ENCODE measurements at places on chromosomes 5 and 9.

GRCh38 chr5:131196331-131196730 is 25.6 kb downstream of the LYRM7 start:
- no peak for ATAC-seq

GRCh38 chr9:92512622-92513021 is 23.2 kb downstream of the ECM2 start:
- ATAC-seq: no peak

DNA sequence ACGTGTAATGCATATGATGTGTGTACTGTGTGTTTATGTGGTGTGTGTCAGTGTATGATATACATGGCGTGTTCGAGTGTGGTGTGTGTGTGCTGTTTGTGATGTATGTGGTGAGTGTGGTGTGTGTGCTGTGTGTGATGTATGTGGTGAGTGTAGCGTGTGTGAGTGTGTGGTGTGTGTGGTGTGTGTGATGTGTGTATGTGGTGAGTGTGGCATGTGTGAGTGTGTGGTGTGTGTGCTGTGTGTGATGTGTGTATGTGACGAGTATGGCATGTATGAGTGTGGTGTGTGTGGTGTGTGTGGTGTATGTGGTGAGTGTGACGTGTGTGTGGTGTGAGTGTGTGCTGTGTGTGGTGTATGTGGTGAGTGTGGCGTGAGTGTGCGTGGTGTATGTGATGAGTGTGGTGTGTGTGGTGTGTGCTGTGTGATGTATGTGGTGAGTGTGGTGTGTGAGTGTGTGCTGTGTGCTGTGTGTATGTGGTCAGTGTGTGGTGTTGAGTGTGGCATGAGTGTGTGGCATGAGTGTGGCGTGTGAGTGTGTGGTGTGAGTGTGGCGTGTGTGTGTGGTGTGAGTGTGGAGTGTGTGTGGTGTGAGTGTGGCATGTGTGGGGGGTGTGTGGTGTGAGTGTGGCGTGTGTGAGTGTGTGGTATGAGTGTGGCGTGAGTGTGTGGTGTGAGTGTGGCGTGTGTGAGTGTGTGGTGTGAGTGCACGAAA is 56.8 kb upstream of the CKS2 start:
- ATAC-seq: no peak

DNA sequence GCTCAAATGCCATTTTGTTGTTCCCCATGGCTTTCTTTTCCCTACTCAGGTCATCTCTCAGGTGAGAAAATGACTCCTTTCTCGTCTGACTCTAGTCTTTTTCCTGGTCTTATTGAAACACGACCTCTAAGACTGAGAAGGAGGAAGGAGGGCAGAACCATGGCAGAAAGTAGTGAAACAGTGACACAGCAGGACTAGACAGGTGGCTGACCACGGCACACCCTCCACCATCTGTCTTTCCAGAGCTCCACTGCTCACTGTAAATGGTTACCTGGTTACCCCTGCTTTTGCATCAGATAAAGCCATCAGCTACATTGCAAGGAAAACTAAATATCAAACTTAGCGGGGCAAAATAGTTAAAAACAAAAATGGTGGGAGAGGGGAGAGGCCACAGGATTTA is 30.9 kb downstream of the NR4A3 start:
- no peak for ATAC-seq

GRCh38 chr5:112583166-112583565 is 154.5 kb upstream of the APC start:
- ATAC-seq: no peak

- ATAC-seq: peak; percentile 59
Observed at GRCh38 chr5:140553657-140554056, 3.6 kb downstream of the SRA1 start.

- ATAC-seq: no peak
Observed at GRCh38 chr5:65480306-65480865, 1.3 kb downstream of the ADAMTS6 start.

- ATAC-seq: no peak
Observed at GRCh38 chr9:121652021-121652837, 795 bp downstream of the DAB2IP start.

DNA sequence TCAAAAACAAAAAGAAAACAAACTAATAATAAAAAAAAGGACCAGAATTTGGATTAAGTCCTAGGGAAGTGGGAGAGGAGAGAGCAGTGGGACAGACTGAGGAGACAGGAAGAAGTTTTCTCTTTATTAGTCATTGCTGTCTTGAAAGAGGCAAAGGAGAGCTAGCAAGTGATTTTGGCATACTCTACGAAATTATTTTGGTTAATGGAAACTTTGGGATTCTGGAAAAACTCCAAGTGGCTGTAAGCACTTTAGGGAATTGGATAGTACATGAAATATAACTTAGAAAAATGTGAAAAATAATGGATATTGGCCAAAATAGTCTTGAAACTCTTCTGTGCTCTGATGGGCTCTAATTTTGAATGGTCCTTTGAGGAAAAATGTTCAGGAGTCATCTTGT is 1641.8 kb upstream of the WWC1 start:
- no peak for ATAC-seq

DNA sequence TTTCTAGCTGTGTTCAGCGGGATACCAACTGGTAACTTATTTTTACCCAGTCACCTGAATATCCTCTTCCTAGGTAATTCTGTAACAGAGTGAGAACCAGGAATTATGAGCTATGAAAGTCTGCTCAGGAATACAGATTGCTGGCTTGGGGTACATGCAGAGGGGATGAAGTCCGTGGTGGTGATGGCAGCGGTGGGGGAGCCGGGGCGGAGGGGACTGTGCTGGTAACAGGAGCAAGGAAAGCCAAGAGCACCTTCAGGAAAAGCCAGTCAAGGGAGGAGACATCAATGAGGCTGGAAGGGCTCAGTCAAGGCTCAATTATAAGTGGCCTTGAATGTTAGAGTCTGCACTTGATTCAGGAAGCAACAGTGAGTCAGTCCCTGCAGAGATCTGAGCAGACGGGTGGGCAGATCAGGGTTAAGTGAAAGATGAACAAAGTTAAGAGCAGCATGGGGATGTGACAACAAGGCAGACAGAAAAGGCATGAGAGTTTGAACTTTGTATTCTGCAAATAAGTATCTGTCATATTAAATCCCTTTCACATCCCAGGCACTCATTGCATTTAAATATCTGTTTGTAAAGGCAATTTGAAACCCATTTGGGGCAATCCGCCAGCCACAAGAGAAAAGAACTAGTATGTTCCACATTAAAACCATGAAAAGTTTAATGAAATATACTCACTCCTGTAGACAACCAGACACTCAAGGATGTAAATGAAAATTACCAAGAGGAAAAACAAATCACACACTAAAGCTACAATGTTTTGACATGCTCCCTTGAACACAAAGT is 101.2 kb downstream of the TTC39B start:
- no peak for ATAC-seq

- ATAC-seq: no peak
Observed at GRCh38 chr9:128908372-128908771, 12.4 kb upstream of the PHYHD1 start.

DNA sequence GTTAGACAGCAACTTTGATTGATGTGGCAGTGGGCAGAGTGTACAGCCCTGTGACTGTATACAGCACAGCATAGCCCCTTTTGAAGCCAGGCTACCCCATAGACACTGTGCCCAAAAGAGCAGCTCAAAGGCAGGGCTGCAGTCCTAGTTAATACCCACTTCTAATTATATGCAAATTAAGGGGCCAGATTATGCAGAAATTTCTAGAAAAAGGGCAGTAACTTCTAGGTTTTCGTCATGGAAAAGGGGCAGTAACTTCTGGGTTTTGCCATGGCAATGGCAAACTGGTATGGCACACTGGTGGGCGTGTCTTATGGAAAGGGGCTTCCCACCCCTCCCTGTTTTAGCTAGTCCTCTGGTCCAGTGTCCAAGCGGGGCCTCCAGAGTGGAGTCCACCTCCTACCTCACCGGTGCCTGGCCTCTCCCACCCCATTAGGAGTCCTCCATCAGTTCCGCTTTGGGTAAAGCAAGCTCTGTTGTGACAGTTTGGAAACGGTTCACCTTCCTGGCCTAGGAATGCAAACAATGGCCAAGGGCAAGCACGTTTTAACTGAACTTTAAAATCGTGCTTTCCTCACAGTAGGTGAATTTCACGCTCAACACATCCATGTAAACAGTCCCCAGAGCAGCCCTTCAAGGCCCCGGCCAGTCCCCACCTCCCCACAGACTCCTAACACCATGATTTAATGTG is 5.6 kb downstream of the ADAMTS13 start:
- no peak for ATAC-seq

GRCh38 chr9:135486267-135487065 is 6.9 kb downstream of the PPP1R26 start:
- ATAC-seq: no peak

GRCh38 chr9:114532561-114533237 is 27.4 kb upstream of the WHRN start:
- ATAC-seq: no peak

GRCh38 chr5:104932431-104932830 is 1369.8 kb upstream of the NUDT12 start:
- no peak for ATAC-seq

- ATAC-seq: no peak
Observed at GRCh38 chr5:68383888-68384310, 168.3 kb downstream of the PIK3R1 start.

DNA sequence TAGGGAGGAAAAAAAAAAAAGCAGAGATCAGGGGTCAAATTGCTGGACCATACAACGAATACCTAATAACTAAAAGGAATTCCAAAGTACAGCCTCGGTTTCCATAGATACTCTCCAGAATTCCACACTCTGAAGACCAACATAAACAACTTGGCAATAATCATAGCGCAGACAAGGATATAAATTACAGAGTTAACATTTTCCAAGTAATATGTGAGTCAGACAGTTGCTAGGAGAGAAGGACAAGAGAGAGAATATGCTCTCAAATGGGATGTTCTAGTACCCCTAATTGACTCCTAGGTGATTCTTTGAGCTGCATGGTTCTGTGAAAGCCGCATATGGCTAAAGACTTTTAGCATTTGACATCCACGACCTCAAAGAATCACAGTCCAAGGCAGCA is 165.2 kb downstream of the FRMD3 start:
- no peak for ATAC-seq

GRCh38 chr5:80757290-80757689 is 102.5 kb upstream of the DHFR start:
- ATAC-seq: peak; percentile 63

GRCh38 chr5:135660826-135661575 is 82.2 kb upstream of the CXCL14 start:
- ATAC-seq: no peak

DNA sequence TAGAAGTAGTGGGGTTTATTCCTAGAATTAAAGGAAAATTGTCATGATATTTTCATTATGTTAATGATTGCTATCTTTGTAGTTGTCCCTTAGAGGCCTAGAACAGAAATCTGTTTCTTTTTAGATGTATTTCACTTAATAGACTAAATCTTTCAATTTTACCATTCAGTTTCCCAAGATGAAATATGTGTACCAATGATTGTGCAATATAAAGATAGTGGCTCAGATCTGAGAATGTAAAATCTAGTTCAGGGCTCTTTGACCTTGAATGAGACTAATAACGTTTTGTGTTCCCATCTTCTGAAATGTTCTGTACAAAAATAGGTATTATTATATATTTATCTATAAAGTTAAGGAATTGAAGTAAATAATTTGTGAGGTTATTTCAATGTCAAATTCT is 947.9 kb downstream of the DTWD2 start:
- ATAC-seq: no peak

DNA sequence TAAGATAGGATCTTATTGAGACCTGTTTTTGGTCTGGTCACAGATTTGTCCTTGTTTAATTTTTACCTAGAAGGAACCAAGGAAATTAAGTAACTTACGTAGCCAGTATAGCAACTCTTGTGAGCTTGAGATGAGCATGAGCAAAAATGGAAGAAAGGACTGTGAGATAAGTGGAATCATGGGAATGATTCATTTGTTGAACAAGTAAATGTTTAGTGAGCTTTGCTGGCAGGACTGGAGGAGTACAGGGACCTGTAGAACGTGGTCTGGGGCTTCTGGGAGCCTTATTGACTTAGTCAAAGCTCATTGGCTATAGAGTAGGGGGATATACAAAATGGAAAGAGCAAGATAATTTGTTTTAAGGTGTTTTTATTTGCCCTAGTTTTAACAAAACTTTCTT is 3.0 kb downstream of the RAD23B start:
- ATAC-seq: no peak

- ATAC-seq: no peak
Observed at GRCh38 chr9:11457825-11458790, 845.3 kb upstream of the PTPRD start.

DNA sequence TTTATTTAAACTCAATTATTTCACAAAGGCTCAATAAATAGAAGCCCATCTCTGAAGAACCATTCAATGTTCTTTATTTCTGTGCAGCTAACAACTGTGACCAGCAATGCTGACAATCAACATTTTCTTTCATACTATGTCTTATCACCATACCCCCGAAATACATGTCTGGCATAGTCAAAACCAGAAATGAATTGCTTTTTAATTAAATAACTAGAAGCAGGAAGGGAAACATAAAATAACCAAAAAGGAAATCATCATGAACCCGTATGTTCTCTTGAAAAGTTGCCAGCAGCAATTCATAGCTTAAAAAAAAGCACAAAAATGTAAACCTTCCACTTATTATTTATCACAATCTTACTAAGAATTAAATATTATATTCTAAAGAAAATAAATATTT is 212.4 kb downstream of the TMEM232 start:
- no peak for ATAC-seq

- ATAC-seq: peak; percentile 31
Observed at GRCh38 chr9:83656032-83656680, 33.2 kb downstream of the IDNK start.

DNA sequence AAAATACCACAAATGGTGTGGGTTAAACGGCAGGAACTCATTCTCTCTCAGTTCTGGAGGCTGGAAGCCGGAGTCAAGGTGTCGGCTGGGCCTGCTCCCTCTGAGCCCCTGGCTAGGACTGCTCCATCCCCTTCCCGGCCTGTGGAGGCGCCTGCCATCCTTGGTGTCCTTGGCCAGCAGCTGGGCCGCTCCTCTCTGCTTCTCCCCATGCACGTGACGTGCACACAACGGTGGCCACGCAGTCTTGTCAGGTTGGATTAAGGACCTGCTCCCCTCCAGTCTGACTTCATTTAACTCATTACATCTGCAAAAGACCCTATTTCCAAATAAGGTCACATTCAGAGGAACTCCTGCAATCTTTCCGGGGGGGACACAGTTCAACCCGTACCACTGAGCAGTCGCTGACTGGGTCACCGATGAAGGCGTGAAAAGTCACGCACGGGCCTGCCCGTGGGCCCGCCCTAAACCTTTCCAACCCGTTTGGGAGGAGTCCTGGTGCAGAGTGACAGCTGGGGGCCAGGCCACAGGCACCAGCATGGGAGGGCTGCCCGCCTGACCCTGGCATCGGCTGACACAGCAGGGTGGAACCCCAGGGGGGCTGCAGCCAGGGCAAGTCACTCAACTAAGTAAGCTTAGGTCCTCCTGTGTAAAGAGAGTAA is 135.2 kb downstream of the COL23A1 start:
- ATAC-seq: no peak

Data from activated T-helper 17 cell treated with anti-CD3 and anti-CD28 coated beads, Interleukin-2, amount 50 U/mL, for 72 hours (primary cell).